Stimulated activated CD8-positive, alpha-beta memory T cell treated with anti-CD3 and anti-CD28 coated beads, Interleukin-7, amount 100 ng/mL, for 48 hours (primary cell): ENCODE measurements at places on chromosomes 13 and 19.

GRCh38 chr19:38304866-38305429 is 897 bp downstream of the C19orf33 start:
- DNase-seq: no peak

GRCh38 chr19:7578127-7578526 is 17.5 kb upstream of the CAMSAP3 start:
- no peak for DNase-seq

GRCh38 chr19:21584537-21584936 is 79.1 kb downstream of the ZNF429 start:
- no peak for DNase-seq

DNA sequence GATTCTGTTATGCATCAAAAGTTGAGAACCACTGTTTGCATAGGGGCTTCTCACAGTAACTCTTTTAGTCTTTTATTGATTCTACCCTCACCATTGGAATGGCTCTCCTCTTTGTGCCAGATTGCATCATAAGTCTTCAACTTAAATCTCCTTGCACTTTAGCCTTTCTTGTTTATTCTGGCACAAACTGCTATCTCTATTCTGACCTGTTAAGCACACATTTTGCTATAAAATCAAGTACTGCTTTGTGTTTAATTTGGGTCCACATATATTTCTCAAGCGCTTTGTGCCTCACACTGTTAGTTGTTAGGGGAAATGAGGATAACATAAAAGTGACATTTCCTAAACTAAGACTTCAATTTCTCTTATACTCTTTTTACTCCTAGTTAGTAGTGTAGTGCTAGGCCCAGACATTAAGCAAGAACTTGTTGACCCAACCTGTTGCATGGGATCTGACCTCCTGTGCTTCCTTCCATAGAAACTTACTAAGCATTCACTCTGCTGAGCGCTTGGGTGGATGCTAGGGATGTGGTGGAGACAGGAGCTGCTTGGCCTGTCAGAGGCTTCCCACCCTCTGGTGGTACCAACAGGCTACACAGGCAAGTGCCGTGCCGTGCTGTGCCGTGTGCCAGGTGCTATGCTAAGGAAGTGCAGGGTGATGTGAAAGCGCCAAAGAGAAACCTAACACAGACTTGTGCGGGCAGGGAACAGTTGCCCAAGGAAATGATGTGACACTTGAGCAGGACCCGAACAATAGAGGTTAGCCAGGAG is 1.2 kb downstream of the UTP14C start:
- no peak for DNase-seq

DNA sequence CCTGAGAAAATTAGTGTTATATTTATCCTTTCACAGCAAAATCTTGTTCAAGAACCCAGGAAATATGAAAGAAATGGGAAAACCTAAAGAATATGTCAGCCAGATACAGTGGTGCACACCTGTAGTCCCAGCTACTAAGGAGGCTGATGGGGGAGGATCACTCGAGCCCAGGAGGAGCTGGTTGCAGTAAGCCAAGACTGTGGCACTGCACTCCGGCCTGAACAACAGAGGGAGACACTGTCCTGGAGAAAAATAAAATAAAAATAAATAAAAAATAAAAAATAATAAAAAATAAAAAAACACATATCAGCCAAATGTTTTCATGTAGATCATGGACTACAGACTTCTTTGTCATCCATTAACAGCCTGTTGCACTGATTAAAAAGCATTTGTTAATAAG is 244.8 kb upstream of the KLHL1 start:
- DNase-seq: no peak

- DNase-seq: no peak
Measured at GRCh38 chr19:48726556-48726955, 7.0 kb upstream of the MAMSTR start.

GRCh38 chr13:75610466-75610865 is 25.7 kb upstream of the LMO7 start:
- DNase-seq: no peak

- no peak for DNase-seq
Measured at GRCh38 chr19:51433043-51433442, 15.6 kb upstream of the SIGLEC10 start.

GRCh38 chr13:34349091-34349722 is 531.3 kb downstream of the RFC3 start:
- no peak for DNase-seq

GRCh38 chr19:1177322-1178114 is 3.5 kb upstream of the SBNO2 start:
- DNase-seq: no peak

GRCh38 chr13:50651922-50652321 is 191.6 kb downstream of the DLEU7 start:
- DNase-seq: no peak

GRCh38 chr19:12655546-12655945 is 11.0 kb downstream of the MAN2B1 start:
- DNase-seq: no peak

- DNase-seq: no peak
Measured at GRCh38 chr19:17103177-17103576, 27.6 kb downstream of the MYO9B start.

DNA sequence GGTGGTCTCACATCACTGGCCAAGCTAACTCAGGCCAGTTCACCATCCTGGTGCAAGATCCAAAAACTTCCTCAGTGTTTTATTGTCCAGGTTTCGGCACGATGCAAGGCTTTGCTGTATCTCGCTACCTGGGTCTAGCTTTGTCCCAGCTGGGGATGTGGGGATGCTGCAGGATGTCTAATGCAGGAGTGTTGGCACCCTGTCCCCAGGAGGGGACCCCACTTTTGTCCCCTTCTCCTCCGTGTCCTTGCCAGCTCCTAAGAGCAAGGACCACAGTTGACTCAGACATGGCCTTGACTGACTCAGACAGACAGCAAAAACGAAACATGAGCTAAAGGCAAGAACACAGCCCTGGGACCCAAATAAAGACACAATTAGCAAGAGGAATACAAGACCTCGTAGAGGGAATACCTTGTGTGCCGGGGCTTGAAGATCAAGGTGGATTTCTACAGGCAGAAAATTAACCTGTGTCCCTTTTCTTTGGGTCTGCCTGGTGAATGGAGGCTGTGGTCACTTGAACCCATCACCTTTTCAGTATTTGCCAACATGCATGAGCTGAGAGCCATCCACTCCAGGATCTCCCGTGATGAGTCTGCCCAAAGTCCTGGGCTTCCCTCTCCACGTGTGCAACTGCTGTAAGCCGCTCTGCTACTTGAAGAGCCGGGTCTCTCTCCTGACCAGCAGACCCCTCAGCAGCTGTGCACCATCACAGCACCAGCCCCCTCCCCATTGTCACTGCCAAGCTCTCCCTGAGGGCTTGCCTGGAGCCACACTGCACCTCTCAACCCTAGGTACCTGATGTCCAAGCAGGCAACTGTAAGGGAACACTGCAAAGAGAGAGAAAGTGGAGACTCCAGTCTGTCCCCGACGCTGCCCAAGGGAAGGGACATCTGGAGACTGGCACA is 149.5 kb upstream of the ZNF507 start:
- DNase-seq: no peak

- DNase-seq: no peak
Measured at GRCh38 chr13:70896136-70896535, 787.9 kb upstream of the KLHL1 start.

DNA sequence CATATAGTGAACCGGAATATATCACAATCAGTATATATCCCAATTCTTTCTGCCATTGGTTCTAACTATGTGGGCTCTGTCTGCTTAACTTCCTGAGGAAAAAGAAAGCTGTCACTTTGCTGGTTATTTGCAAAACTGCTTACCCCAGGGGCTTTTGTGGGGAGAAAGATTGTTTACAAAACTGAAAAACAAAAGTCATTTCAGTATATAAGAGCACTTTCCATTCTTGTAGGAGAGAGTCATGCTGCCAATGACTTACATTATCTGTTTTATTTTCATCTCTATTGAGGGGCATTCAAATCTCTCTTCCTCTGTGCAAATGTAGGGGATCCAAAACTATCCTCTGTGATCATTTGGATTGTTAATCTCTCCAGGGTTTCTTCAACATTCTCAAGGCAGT is 3.2 kb upstream of the HS6ST3 start:
- DNase-seq: no peak

GRCh38 chr13:30303269-30303668 is 4.1 kb downstream of the KATNAL1 start:
- no peak for DNase-seq

DNA sequence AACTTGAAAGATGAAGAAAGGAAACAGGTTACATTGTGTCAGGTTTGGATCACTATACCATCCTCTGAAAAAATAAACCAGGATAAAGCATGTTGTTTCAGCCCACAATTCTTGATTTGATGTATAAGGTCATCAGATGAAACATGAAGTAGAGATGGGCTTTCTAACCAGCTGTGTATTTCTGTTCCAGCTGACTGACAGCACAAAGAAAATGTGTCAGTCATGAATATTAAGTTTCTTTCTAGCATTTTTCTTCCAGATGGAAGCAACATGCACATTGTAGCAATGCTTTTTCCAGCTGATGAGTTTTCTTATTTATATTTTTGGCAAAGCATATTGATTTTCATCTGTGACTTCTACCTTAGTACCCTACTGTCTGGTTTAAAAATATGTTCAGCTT is 199.6 kb downstream of the OXGR1 start:
- DNase-seq: no peak

DNA sequence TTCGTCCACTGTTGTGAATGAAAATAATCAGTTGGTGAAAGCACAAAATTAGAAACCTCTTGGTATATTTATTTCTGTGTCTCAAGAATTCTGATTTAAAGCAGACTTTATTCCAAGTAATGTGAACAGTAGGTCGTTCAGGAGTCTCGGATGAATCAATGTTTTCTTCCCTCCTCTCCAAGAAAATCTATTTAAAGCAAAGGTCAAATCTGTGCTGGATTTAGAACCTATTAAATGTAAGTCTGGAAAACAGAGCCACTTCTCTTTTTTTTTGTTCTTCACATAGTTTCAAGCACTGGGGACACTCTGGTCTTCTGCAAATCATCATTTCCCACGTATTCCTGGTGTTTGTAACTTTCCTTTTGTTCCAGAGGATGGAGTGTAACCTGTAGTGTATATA is 312.7 kb downstream of the ATP8A2 start:
- DNase-seq: no peak

- DNase-seq: no peak
Measured at GRCh38 chr19:10421240-10422045, 1.1 kb downstream of the PDE4A start.

DNA sequence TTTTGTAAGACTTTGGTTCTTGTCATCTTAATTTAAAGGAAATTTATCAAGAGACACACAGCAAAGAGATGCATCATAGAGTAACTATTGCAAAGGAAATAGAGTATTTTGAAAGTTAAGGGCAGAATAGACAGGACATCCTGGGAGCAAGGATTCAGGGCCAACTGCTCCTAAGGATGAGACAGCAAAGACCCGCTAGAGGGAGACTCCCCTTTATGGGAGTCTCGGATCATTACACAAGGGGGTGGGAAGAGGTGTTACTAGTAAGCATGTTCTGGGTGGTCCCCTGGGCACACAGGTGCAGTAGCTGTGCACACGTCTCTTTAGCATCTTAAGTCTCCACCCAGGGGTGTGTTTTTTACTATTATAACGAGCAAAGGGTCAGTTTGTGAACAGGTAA is 9.6 kb downstream of the ZSCAN5C start:
- DNase-seq: no peak

DNA sequence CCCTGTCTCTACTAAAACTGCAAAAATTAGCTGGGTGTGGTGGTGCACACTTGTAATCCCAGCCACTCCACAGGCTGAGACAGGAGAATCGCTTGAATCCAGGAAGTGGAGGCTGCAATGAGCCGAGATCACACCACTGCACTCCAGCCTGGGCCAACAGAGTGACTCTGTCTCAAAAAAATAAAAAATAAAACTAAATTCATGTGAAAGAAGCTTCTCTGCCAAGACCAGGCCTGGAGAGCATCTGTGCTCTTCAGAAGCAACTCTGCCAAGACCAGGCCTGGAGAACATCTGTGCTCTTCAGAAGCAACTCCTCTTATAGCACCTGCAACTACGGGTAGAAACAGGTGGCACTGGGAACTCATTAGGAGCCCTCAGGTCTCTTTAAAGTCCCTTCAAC is 37.7 kb downstream of the CRYL1 start:
- no peak for DNase-seq

- no peak for DNase-seq
Measured at GRCh38 chr13:27367570-27367969, 56.8 kb upstream of the GTF3A start.

- DNase-seq: peak; percentile 78
Measured at GRCh38 chr19:1133471-1133929, 29.7 kb downstream of the GPX4 start.

- DNase-seq: no peak
Measured at GRCh38 chr13:106139377-106139776, 396.1 kb downstream of the EFNB2 start.

GRCh38 chr13:75541961-75542360 is 4.3 kb upstream of the COMMD6 start:
- DNase-seq: no peak

DNA sequence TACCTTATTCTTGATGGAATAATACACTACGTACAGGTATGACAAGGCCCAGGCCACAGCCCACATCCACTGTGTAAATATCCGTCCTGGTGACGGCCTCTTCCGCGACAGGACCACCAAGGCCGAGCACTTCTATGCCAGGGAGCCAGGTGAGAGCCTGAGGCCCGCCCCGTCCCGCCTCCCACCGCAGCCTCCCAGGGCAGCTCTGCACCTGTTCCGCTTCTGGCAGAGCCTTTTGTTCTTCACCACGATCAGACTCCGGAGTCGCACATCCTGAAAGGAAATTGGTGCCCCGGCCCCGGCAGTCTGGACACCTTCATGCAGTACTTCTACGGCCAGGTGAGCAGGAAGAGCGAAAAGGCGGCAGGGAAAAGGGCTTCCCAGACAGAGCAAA is 10.6 kb upstream of the ZNF358 start:
- DNase-seq: no peak

- no peak for DNase-seq
Measured at GRCh38 chr19:12000152-12000981, 35.1 kb downstream of the ZNF433 start.

GRCh38 chr19:48569814-48570213 is 17.8 kb downstream of the SULT2B1 start:
- no peak for DNase-seq

GRCh38 chr13:94660695-94661326 is 51.5 kb downstream of the SOX21 start:
- DNase-seq: no peak

GRCh38 chr13:97534540-97534939 is 100.6 kb downstream of the RAP2A start:
- no peak for DNase-seq

DNA sequence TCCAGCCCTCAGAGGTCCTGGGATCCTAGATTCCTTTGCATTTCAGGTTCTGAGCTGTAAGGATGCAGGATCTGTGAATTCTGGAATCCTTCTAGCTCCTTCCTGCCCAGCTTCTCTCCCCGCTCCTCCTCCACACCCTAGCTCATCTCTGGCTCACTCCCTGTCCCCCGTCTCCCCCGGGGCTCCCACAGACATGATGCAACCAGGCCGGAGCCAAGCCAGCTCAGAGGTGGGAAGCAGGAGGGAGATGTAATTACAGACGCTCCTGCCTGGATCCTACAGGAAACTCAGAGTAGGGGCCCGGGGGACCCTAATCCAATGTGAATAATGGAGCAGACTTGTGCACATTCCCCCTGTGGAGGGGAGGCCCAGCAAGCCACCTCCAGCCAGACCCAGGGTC is 4.5 kb downstream of the GNG8 start:
- no peak for DNase-seq
